ENCODE measurements at places on chromosomes 11 and 22. TPM values are rescaled to one million over a fixed set of nuclear protein-coding genes. Genes with fewer than 3 reads are reported as not detected.

DNA sequence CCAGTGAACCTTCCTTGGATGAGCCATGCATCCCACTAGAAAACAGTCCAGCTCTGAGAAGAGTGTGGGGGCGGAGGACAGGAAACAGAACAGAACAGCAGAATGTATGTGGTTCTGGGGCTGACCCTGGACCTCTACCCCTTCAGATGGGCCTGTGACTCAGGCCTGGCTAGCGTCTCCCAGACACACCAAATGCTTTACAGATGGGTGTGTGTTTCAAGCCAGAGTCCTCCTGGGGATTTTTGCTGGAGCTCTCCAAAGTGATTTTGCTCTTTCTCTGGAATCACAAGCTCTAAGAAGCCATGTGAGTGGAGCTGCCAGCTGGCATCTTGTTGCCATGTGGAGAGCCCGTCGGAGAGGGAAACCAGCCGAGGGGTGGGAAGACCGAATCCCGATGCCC, 13.2 kb upstream of the C1QTNF4 start:
- no peak for DNase-seq

- DNase-seq = peak; percentile 63
Observed at GRCh38 chr11:47216121-47216798, 1.5 kb downstream of the DDB2 start.

- DNase-seq = no peak
Observed at GRCh38 chr22:46000081-46001027, 23.4 kb upstream of the WNT7B start.

DNA sequence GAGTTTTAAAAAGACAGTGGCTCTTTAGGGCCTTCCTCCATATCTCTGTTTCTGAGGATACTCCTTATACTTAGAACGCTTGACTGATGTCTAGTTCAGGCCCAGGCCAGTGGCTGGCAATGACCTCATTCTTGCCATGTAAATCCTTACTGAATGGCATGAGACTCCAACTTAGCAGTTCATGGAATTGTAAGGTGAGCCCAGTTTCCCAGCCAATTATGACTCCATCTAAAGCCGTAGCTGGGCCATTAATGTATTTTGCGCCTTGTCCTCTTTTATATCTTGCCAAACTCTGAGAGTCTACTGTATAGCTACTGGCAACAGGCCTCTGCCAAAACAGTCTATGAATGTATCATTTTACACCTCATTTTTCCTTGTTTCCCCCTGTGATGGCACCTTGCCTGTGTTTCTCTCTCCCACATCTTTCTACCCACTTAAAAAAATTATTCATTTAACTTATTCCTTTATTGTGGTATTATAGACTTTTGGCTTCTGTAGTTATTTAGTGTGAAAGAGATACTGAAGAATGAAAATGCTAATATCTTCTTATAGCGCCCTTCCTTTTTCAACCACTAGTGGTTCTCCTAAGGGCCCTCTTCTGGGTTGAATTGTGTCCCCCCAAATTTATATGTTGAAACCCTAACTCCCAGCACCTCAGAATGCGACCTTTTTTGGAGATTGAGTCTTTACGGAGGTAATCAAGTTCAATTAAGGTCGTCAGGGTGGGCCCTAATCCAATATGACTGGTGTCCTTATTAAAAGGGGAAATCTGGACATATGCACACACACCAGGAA, 67.4 kb downstream of the ZNRF3 start:
- DNase-seq = no peak

- peak; percentile 34 for DNase-seq
Observed at GRCh38 chr11:65884716-65885092, 3.6 kb downstream of the FIBP start.

PPP2R1B gene
- 56.6 TPM for total RNA-seq

DNA sequence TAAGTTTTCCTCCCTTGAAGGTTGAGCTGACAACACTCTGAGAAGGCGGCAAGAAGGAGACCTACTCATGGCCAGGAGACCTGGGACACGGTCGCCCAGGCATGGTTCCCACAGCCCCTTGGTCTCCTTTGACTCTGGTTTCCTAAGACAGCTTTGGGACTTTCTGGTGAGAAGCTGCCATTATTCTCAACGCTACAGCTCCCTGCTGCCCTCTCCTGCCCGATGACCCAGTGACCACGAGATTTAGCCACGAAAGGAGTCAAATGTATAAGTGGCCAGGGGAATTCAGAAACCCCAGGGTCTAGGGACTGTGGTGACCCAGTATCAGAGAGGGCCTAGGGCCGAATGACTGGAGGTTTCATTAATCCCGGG, 699 bp upstream of the SDF2L1 start:
- no peak for DNase-seq

- DNase-seq = no peak
Observed at GRCh38 chr22:37309211-37310074, 27.1 kb downstream of the CYTH4 start.

DNA sequence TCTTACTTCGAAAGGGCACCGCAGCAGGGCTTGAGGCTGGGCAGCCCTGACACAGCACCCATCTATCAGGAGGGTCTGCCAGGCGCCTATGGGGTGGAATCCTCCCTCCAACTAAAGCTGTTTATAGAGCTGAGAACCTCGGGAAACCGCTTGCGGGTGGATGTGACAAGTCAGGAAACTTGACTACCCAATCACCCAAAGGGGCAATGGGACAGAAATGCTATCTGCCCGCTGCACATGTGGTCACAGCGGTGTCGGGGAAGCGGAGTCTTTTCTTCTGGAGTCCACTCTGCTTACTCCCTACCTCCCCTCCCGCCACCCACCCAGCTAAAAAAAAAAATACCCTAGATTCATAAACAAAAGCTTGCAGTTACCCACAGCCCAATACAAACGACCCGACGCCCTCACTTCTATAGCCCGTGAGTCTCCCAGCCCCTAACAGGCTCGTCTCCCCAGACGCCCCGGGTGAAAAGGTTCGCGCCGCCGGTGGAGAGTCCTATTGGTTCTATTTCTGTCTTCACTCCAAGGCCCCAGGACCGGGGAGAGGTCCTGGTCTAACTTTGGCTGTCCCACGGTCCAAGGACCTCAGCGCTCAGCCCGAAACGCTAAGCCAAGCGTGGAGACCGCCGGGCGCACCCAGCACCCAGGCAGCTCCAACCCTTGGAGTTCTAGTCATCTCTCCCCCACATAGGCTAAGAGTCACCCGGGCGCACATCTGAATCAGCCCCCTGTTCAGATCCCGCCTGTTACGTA, 1.4 kb downstream of the TRPC6 start:
- DNase-seq = no peak

KMT2A gene
- total RNA-seq = 59.4 TPM

DNA sequence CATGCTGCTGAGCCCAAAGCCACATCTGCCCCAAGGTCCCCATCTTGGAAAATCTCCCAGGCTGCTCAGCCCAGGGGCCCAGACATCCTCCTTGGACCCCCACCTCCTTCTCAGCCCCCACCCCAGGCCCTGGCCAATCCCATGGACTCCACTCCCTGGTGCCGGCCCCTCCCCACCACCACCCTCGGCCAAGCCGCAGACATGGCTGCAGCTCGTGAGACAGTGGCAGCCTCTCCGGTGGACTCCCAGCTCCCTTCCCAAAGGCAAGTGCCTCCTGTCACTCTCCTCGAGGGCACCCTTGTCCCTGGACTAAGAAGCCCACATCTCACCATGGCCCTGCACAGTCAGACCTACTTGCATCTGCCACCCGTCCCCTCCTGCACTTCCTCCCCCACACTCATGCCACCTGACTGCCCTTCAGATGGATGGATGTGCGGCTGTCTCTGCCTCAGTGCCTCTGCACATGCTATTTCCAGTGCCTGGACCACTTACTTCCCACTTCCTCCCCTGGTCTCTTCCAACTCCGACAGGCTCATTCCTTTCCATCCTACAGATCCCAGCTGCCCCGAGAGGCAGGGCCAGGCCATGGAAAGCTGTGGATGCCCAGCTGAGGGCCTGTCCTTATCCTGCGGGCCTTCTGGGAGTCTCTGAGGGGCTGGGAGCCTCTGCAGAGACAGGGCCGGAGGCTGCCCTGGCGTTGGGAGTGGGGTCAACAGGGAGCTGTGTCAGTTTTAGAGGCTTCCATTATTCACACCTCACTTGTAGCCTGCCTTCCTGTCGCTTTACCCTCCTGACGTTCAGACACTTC, 25.5 kb upstream of the RFPL3 start:
- no peak for DNase-seq

GRCh38 chr11:123407130-123407995, 22.7 kb upstream of the GRAMD1B start:
- DNase-seq = no peak

CST6 gene
- total RNA-seq = 279 TPM

MYRF gene
- 0.30 TPM for total RNA-seq

- no peak for DNase-seq
Observed at GRCh38 chr11:18618342-18619025, 15.7 kb downstream of the SPTY2D1 start.

DNA sequence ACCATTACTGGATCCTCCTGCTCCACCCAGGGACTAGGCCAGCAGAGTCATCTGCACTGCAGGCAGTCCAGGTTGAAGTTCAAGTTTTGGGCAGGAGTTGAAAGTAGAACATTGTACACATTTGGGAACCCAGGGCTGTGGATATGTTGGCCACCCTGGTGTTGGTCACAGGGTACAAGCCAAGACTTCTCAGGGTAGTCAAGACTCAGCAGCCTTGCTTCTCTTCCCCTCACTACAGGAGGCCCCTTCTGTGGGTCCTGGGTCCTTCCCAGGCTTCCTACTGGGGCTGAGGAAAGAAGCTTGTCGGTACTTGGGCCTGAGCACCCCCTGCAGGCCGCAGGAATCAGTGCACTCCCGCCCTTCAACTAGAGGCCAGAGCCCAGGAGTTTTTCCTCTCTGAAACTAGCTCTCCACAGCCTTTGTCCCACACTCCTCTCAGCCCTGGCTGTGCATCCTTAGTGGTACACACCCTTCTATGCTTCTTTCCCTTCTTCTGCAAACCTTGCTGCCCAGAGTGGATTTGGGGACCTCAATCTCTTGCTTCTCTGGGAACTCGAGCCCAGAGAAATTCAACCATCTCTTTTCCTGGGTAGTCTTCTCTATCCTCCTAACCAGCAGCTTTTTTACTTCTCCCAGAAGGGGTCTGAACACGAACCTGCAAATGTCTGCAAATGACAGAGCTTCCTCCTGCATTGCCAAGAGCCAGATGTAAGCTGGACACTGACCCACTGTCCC, 2.6 kb upstream of the HPX start:
- peak; percentile 9 for DNase-seq

MRGPRE gene
- not detected for total RNA-seq

KIAA1671 gene
- 20.6 TPM for total RNA-seq

DNA sequence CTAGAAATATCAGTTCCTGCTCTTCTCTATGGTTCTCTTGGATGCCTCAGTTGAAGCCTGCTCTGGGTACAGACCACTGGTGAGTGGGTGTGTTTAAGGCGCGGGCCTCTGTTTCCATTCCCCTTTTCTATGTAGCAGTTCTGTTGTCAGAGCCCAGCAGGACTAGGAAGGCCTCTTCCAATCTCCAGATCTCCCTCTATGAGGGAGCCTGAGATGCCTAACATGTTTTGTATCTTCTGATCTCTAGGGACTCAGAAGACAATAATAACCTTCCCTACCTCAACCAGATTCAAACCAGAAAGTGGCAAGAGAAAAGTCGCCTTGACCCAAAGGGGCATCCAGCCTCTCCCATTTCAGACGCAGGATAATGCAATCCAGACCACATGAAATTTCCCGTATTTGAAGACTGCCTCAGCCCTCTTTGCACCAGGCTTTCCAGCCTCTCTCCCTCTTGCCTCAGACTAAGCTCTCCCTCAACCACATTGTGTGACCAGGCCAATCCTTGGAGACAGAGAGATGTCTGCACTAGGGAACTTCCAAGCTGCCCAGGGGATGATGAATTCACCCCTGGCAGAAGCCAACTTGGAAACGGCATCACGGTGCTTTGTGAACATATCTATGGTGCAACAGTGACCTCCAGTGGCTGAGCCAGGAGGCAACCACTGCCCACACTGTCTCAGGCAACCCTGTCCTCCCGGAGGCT, 150.1 kb upstream of the UBASH3B start:
- peak; percentile 84 for DNase-seq

GRCh38 chr22:25419247-25420113, 145.0 kb upstream of the GRK3 start:
- peak; percentile 77 for DNase-seq

DNA sequence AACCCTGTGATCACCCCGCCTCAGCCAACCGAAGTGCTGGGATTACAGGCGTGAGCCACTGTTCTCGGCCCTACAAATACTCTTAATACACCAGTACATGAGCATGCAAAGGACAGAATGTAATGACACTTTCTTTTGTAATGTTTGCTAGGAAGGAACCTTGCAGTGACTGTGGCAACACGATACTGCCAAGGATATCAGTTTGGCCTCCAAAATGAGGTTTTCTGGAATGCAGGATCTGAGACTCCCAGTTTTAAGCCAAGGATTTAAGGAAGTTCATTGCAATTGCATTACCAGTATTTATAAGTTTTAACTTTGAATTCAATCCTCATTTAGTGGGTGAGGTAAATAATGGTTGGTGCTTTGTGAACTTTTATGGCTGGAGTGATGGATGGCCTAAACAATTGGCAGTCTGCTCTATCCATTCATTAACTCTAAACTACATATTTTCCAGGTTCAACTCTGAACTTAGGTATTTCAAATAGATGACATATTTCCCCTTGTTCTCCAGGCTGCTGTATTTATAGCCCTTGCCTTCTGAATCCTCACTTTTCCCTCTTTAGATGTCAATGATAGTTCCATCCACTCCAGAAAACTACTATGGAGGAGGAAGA, 330.3 kb downstream of the C11orf87 start:
- DNase-seq = no peak

GRCh38 chr11:57158599-57158998, 23.2 kb upstream of the LRRC55 start:
- no peak for DNase-seq

DNA sequence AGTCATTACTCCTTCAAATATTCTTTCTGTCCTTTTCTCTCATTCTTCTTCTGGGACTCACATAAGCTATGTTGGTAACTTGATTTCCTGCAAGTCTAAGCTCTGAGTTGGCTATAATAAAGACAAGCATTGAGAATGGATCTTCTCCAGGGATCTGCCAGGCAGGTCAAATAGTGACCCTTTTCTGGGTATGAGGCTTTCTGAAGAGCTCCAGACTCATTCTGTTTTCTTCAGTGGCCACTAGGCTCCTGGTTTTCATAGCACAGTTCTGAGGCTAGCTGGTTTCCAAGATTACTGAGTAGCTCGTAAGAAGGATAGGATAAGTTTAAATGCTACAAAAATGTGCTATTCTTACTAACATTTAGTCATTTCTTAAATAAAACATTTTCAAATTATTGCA, 38.3 kb downstream of the TMPRSS5 start:
- no peak for DNase-seq

DNA sequence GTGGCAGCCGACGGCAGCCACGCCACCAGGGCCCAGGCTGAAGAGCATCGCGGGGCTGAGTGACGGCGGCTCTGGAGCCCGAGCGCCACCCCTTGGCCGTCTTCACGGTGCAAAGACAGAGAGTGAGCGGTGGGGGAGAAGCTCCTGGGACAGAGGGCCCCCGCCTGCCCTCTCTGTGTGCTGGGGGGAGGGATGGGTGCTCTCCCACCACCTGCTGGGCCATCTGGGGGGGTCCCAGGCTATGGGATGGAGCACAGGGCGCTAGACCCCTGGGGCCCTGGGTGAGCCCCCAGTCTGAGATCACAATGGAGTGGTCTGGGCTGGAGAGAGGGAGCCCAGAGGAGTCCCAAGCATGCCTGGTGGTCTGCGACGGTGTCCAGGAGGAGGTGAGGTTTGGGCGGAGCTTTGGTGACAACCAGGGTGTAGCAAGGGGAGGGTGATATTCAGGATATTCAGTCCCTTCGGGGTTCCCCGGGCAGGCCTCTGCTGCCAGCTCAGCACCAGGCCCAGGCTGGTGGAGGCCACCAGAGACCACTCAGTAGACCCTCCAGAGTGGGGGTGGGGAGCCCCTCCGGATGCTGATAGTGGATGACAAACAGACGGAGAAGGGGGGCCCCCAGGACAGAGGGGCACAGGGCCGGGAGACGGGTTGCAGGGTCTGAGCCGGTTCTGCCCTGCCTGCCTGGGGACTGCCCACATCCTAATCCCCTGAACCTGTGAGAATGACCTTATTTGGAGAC, 78.1 kb upstream of the PRR5 start:
- no peak for DNase-seq

Measured in skin of body (tissue), 3 donors.